ENCODE measurements at places on chromosomes 5 and 9.

DNA sequence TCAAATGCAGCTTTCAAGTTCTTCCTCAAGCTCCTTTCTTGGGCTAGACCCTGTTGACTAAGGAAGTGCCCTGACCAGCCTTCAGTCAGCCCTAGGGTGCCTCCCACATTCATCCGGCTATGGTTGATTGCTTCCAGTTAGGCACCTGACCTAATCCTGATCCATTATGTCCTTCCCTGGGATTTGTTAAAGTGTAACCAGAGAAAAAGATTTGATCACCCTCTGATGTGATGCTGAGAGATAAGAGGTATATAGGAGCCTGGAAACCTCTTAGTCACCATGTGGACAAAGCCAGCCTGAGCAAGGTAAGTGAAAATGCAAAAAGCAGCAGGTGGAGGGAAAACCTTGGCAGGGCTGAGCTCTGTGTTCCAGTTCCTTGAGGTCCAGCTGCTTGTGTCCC is 178.8 kb upstream of the ERCC6L2 start:
- no peak for DNase-seq

DNA sequence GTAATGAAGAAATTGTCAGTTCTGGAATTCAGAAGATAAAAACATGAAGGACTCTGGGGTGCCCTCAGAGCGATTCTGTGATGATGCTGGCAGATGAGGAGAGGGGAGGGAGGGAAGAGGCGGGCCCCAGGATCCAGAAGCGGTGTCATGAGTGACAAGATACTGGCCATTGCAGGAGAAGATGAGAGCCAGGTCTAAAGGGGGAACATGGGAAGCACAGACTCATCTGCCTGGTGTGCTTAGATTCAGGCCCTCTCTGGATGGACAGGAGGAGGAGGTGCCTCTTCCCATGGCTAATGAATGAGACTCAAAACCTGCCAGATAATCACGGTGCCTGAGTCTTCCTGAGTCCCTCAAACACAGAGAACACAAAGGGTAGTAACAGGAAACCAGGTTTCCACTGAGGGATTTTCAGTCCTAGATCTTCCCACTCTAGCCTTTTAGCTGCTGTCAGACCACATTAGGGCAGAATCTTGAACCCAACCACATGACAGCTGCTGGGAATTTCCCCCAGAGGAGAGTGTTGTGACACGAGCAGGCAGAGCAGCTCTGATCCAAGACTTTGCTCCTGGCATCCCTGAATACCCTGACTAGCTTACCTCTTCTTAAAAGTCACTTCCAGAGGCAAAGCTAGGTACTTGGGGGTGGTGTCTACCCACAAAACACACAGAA is 28.2 kb upstream of the HSPA9 start:
- DNase-seq: no peak

- no peak for DNase-seq
These were observed 744.3 kb upstream of the CTNND2 start for GRCh38 chr5:12648558-12648957.

GRCh38 chr5:175711472-175712312 is 53.8 kb downstream of the HRH2 start:
- DNase-seq: no peak

GRCh38 chr5:127311349-127311748 is 20.8 kb downstream of the MEGF10 start:
- no peak for DNase-seq

DNA sequence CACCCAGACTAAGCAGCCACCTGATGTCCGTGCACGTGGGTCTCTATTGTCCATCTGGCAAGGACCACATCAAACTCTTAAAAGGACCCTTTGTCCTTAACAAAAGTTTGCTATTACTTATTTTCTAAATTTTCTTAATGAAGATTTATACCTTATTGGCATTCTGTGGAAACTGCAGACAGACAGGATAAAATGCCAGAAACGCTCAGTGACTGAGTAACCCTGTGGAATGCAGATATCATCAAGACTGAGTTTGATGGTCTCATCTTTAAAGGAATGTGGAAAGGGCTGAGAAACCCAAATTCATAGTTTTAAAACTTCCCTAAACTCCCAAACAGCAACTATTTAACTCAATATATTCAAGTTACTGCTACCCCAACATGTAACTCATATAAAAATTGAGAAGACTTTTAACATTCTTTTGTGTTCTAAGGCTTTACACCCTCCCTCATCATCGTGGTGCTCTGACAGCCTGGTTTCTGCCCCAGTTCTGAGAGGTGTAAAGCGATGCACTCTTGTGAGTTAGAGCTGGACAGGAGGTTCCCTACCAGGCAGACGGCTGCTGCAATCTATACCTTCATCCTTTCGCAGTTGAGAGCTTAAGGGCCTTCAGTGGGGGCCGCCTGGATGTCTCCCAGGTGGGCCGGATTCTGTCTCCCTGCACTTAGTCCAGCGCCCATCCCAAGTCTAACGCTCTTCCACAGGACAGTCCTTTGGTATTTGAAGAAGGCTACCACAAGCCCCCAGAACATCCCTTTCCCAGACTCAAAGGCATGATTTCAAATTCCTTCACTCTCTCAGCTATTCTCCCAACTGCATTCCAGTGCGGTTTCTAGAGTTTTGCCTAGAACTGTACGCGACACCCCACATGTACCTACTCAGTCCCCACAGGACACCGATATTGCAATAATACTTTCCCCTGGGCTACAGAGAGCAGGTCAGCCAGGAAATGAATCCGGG is 68.9 kb downstream of the DAP start:
- no peak for DNase-seq

DNA sequence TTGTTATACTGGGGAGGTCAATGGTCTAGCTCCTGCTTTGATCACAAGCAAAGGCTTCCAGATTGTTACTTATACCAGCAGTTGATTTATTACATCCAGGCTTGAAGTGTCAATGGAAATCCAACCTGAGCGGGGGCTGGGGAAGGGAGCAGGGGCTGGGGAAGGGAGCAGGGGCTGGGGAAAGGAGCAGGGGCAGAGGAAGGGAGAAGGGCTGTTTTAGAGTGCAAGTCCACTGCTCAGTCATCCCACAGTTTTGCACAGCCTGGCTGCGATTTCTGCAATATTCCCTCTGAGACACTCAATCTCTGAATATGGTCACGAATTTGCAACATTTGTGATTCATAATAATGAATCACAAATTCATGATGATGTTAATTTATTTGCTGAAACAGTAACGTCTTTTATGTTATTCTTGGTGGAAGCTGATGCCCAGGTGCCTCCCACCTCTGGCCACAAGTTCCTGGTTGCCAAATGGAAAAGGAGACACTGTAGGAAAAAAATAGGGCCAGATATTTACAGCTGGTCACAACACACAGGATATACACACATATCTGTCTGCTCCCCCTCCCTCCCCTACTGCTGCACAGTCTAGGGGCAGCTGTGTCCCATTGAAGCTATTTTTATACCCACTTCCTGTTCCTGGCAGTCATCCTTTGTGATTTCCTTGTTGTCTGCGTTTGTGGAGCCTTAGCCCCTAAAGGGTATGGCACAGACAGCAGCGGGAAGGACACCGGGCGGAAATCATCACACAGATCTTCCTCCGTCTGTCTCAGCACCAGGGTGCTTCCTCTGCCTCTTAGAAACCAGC is 325.1 kb downstream of the GADD45G start:
- DNase-seq: no peak

DNA sequence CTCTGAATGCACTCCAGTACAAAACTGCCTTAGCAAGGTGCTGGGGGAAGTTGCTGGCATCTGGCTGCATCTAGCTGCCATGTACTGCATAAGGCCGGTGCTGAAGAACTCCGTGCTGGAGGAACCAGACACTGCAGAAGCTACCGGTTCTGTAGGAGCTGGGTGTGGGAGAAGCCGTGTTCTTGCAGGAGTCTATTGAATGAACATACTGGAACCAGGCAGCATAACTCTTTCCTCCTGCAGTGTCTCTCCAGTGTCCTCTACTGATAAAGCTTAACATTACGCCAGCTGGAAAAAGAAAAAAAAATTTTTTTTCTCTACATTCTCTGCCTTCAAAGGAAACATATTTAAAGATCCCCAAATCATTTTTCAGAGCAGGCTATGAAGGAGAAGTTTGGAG is 38.5 kb downstream of the VPS13A start:
- no peak for DNase-seq

- DNase-seq: no peak
These were observed 24.3 kb upstream of the NEURL1B start for GRCh38 chr5:172616730-172617129.

- DNase-seq: no peak
These were observed 551.0 kb downstream of the CCDC171 start for GRCh38 chr9:16103620-16104397.

DNA sequence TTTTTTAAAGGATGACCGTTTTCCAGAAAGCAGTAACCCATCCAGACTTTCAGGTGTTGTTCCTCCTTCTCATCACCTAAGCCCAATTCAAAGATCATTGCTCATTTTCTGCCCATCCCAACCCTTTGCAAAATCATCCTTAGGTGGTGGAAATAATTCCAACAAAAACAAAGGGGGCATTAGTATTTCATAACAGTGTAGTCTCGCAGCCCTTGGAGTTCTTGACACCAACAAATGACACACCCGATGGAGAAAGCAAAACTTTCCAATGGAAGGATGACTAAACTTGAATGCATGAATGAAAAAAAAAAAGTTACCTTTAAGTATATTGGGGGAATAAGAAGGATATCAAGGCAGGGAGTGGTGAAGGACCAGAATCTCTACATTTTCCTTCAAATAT is 117.0 kb downstream of the PAPPA start:
- DNase-seq: no peak

GRCh38 chr5:107820429-107820828 is 149.7 kb upstream of the EFNA5 start:
- no peak for DNase-seq

GRCh38 chr5:150623878-150624216 is 16.6 kb upstream of the SYNPO start:
- DNase-seq: no peak

- DNase-seq: no peak
These were observed 50.9 kb upstream of the PPP1R2B start for GRCh38 chr5:156799171-156799570.

DNA sequence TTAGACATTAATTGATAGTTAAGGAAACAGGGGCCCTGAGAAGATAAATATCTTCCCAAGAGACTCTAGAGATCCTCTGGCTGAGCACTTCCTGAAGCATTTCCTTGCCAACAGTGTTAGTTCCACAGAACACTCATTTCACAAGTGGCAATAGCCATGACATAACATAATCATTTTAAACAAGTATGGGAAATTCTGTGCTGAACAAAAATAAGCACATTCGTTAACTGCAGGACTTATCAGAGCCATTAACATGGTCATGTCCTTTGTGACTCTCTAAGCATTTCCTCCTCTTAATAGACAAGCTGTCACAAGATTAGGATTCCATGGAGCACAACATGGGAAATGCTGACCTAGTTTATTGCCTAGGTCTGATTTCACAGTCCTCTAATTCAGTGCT is 184.9 kb downstream of the SNX18 start:
- no peak for DNase-seq

DNA sequence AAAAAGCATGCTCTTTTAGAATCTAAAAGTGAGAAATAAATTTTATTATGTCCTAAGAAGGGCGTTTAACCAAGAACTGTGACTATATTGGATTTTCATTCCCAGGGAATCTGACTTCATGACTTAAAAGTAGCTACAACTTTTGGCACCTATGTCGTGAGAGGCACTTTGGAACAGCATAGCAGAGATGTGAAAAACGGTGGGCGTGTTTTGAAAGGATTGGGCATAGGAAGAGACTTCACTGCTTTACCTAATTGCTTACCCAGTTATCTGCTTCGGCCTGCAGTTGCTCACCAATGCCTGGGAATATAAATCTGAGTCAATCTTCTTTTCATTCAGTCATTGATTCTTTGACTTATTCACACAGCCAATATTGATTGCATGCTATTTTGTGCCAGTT is 363.4 kb downstream of the DNAH5 start:
- DNase-seq: no peak

- DNase-seq: no peak
These were observed 11.0 kb upstream of the SNCAIP start for GRCh38 chr5:122301016-122301415.

- DNase-seq: peak; percentile 62
These were observed 437.5 kb downstream of the TMEM232 start for GRCh38 chr5:110288766-110289511.

DNA sequence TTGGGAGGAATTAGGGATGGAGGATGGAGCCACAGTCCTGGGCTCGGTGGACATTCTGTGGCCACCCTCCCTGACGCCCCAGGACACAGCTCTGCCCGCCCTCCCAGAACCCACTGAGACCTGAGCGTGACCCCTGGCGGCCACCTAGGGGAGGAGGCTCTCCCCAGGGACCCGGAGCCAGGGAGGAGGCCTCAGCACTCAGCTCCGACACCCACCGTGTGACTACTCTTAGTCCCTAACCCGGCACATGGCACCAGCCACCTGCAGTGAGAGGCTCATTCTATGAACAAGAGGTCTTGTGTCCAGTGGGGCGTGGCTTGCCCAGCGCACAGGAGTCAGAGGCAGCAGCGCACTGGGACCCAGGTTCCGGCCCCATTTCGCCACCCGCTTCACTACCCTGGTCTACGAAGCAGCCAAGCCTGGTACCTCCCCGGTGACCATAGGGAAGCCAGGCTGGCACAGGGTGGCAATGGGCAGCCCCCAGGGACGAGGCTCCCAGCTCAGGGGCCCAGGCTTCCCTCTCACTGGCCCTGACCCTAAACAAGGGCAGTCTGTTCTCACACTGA is 10.2 kb downstream of the SARDH start:
- no peak for DNase-seq

DNA sequence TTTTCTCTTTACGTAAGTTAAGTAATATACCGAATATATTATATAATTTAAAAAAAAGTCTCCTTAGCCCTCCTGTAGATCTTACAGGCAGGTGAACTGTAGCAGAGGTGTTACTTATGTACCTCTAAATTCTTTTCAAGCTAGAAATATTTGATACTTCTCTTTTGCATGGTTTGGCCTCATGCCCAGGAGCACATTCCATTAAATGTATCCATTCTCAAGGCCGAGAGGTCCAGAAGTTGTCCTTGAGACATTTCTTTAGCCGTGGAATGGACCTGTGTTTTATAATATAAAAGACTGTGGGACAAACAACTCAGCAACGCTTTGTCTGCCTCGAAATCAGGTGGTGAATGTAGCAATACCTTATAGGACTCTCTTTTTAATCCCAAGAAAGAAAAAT is 184.5 kb downstream of the TRIO start:
- DNase-seq: no peak

DNA sequence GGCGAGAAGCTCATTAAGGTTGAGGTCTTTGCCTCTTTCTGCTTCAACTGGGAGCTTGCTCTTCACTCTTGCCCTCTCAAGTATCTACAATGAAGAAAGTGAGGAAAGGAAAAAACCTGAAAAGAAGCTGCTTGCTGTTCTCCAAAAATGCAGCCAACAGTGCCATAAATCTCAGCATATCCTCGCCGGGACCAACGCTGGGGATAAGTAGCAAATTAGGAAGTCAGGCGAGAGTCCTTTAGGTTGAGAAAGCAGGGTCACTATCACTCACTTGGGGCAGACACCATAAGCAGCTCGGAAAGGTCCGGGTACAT is 399 bp downstream of the NUP155 start:
- DNase-seq: no peak
